ENCODE measurements at places on chromosomes 7 and 10.

DNA sequence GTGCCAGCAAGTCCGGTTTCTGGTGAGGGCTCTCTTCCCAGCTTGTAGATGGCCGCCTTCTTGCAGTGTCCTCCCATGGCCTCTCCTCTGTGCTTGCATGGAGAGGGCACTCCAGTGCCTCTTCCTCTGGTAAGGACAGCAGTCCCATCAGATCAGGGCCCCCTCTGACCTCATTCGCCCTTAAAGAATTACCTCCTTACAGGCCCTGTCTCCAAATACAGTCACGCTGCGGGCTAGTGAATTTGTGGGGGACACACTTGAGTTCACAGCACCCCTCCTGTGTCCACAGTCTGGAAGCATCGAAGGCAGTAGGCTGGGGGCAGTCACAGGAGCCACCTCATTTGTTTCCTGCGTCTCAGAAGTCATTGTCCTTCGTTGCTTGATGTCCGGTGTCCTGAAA is 54.6 kb downstream of the LHPP start:
- no peak for DNase-seq

DNA sequence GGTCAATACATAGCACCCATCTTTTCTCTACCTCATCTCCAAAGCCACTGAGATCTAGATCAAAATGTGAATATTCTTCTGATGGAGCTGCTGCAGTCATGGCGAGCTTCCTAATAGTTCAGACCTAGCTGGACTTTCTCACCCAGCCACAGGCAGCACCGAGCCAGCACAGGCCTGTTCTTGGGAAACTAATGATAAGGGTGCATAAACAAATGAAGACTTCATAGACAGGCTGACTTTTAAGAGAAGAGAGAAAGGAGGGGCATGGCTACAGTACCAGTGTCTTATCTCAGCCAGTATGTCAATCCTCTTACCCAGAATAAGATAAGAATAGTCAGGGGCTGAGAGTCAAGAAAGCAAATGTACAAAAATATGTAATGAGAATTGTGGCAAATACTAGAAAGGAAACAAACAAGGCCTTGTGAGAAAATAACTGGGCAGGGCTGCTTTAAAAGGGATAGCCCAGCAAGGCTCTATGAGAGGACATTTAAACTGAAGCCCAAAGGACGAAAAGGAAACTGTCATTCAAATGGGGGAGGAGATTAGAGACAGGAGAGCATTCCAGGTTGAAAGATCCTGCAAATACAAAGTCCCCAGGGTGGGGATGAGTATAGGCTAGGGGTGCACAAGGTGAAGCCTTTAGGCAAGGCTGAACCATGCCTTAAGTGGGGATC is 21.8 kb upstream of the CDK14 start:
- DNase-seq, result no peak

GRCh38 chr7:124552217-124552616 is 213.4 kb downstream of the GPR37 start:
- DNase-seq, result no peak

DNA sequence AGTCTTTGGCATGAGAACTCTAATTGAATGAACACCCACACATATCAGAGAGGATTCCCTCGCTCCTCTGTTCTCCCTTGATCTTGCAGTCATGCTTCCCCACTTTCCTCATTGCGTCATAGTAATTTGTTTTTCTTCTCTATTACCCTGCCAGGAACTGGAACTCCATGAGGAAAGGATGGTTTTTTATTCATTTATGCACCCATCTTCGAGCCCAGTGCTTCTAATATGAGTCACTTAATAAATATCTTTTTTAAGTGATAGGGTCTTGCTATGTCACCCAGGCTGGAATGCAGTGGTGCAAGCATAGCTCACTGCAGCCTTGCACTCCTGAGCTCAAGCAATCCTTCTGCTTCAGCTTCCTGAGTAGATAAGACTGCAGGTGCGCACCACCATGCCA is 83.5 kb downstream of the OTUD1 start:
- no peak for DNase-seq

- DNase-seq, result peak; percentile 9
Measured at GRCh38 chr10:116723428-116724281, 18.7 kb downstream of the HSPA12A start.

DNA sequence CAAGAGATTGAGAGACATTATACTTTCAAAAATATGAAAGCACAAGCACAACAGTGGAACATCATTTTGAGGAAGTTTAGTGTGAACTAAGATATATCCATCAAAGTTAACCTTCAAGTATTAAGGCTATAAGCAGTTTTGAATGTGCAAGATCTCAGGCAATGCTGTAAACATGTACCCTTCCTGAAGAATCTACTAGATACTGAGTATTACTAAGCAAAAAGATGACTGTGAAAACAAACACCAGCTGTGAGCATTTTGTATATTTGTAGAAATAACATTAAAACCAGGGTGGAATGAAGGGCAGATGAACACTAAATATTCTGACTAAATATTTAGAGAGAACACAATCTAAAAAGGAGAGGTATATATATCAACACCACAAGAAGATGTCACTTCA is 41.3 kb upstream of the ADRA2A start:
- no peak for DNase-seq

GRCh38 chr10:2948127-2948854 is 119.1 kb upstream of the PFKP start:
- no peak for DNase-seq

- DNase-seq, result no peak
Measured at GRCh38 chr10:55653531-55653930, 707.5 kb downstream of the ZWINT start.

GRCh38 chr10:47384148-47384921 is at the start of gene ZNF488:
TSS of gene ZNF488 (minus strand) at chr10:47384293. CDS start at chr10:47368829, 15,464 bp downstream.
- peak; percentile 73 for DNase-seq

DNA sequence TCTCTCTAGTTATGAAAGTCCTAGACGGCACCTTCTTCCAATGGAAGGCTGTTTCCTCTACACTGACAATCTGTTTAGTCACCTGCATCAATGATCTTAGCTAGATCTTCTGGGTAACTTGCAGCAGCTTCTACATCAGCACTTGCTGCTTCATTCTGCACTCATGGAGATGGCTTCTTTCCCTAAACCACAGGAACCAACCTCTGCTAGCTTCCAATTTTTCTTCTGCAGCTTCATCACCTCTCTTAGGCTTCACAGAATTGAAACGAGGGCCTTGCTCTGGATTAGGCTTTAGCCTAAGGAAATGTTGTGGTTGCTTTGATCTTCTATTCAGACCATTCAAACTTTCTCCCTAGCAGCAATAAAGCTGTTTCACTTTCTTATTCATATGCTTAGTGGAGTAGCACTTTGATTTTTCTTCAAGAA is 24.6 kb downstream of the NAMPT start:
- DNase-seq, result no peak

GRCh38 chr10:9501944-9502343 is 1447.5 kb downstream of the GATA3 start:
- DNase-seq, result no peak

- DNase-seq, result no peak
Measured at GRCh38 chr10:36476399-36476798, 649.0 kb upstream of the ANKRD30A start.

GRCh38 chr10:129045599-129045998 is 421.4 kb upstream of the MGMT start:
- no peak for DNase-seq

GRCh38 chr10:127922206-127922605 is 15.3 kb downstream of the PTPRE start:
- DNase-seq, result no peak

DNA sequence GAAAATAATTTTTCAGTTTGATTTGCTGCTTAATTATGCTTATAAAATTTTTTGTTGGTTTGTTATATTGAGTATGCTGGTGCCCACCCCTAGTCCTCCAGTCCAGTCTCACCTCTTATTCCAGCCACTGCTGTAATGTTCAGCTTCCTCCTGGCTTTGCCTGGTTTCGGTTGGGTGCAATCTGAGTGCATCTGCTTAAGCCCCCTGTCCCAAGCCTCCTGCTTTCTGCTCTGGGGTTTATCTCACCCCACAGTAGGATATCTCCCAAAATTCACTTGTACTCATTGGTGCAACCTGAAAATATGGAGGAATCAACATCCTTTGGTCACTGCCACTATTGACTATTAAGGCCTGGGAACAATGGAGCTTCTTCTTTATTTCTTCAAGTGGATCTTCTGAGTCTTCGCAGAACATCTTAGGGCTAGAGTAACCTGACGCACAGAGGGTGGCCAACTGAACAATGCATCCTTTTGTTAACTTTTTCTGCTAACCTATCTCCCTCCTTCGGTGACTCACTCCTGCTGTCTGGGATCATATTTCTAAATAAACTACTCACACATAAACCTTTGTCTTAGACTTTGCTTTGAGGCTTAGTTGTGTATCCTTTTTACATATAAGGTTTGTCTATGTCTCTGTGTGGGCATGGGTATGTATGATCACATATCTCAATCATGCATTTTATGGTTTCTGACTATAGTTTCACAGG is 19.1 kb upstream of the SOSTDC1 start:
- no peak for DNase-seq

DNA sequence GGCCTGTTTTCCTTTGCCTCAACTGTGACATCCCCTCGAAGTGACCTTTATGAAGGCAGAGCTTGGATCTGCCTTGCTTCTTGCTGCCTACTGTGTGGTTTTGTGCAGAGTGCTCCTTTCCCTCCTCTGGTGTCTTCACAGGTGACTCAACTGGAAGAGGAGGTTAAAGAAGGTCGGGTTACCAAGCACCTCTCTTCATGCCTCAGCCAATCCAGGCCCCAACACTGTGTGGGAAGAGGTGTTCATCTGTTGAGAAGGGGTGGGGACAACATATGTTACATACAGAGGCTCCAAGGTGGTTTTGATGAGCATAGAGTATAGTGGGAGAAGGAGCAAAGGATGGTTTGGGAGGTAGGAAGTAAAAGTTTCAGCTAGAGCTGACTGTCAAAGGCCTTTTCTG is 155.7 kb downstream of the AUTS2 start:
- DNase-seq, result no peak

DNA sequence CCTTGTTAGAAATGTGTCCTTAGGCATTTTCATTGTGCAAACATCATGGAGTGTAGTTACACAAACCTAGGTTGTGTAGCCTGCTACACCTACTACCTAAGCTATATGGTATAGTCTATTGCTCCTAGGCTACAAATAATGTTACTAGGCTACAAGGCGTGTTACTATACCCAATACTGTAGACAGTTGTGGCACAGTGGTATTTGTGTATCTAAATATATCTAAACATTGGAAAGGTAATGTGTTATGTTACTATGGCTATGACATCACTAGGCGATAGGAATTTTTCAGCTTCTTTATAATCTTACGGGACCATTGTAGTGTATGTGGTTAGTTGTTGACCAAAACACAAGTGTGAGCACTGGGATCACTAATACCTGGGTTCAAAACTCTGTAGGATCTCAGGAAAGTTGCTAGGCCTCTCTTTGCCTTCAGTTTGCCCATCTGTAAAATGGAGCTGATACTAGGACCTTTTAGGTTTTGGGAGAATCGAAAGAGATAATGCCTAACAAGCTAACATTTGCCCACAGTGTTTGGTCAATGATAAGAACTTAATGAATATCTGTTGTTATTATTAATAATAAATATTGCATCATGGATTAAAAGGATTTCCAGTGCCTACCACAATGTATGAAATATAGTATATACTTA is 2.7 kb downstream of the BICC1 start:
- no peak for DNase-seq

DNA sequence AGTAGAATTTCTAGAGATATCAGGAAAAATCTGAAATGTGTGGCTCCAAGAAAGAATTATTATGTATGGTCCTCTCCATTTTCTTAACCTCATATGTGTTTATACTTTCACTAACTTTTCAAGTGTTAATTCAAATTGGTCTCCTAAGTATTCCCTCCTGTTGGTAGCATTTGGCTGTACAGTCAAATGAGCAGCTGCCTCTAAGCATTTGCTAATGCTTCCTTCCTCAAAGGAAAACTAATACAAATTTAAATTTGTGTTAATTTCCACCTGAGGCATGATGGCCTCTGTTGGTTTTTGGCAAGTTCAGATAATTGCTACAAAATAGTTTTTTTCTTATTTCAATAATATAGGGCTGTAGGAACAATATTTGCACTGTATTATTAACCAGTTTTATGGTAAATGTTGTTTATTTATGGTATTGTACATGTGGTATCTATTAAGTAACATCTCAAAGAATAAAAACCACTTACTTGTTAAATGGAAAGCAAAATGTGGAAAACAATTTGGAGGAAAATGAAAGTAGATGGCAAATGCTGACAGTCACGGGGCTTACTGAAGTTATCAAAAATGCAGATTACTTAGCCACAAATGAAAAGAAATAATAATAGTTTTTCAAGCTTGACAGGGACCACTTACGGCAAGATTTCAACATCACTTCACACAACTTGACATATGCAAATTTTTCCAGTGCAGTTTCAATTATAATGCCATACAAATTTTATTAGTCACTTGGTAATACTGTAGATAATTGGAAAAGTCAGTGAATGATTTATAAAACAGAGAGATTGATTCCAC is 299.3 kb upstream of the MEOX2 start:
- DNase-seq, result no peak

GRCh38 chr7:713139-713457 is 13.4 kb upstream of the DNAAF5 start:
- DNase-seq, result no peak

- no peak for DNase-seq
Measured at GRCh38 chr7:140586516-140586915, 54.1 kb downstream of the DENND2A start.

DNA sequence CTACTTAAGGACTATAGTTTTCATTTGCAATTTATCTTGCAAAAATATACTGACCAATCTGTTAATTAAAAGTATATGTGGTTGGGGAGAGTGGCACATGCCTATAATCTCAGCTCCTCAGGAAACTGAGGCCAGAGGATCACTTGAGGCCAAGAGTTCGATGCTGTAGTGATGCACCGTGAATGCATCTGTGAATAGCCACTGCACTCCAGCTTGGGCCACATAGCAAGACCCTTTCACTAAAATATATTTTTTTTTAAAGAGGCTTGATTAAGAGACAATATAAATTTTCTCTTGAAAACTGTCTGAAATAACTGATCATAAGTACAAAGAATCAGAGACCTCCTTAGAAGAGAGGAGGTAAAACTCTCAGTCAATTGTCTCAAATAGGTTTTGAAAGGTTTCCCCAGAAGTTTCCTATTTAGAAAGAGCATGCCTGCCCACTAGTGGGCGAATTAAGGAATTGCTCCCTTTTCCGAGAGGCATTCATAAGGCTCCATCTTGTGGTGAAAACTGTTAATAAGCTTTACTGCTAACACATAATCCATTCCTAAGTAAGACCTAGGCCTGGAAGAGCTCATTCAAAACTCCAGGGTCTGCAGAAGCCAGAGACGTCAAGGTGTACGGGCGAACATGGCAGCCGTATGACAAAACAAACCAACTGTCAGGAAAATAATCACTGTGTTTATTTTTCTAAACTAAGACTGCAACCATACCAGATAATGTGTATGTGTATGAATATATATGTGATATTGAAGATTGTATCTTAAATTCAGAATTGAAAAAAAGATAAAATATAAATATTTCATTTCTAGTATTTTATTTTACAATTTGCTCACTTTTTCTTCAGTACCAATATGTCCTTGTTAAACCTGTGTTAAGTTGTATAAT is 6.8 kb upstream of the TAS2R40 start:
- peak; percentile 28 for DNase-seq

DNA sequence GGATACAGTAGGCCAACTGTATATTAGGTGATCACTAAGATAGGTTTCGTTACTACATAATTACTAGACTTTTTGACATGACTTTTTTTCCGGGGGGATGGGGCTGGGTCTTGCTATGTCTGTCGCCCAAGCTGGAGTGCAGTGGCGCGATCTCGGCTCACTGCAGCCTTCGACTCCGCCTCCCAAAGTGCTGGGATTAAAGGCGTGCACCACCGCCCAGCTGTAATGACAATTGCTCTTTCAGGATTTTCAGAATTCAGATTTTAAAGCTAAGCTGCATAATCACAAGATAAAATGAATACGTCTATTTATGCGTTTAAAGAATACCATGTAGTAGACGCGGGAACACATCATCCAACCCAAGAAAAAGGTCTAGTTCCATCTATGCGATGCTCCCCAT is 982 bp downstream of the IDI1 start:
- DNase-seq, result no peak
